ENCODE measurements at places on chromosomes 4 and X.

DNA sequence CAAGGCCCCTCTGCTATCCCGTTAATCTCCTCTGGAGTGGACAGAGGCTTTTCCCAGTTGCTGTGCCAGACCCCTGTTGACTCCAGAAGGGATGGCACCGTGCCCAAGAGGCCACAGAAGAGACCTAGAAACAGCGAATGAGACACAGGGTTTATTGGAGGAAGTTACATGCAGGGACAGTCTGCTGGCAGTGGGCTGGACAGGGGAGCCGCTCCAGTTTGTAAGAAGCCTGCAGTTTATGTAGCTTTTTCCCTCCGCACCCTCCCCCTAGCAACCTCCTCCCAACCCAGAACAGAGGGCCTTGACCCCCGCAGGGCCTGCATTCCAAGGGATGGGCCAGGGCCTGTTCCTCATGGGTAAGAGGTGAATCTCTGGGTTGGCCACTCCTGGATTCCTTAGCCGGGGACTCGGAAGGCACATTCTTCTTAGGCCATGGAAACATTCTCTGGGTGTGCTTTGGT, 216.8 kb upstream of the PSAPL1 start:
- no peak for DNase-seq

DNA sequence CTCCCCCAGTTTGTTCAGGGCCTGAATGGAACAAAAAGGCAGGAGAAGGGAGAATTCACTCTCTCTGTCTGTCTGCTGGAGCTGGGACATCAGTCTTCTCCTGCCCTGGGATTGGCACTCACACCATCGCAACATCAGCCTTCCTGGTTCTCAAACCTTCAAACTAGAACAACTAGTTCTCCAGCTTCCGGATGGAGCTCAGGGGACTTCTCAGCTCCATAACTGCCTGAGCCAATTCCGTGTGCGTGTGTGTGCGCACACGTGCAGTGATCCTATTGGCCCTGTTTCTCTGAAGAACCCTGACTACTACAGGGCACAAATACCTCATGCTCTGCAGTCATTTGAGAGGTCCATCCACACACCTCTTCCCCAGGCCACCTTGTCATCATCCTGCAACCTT, 18.7 kb upstream of the MAN2B2 start:
- DNase-seq, result peak; percentile 90

GRCh38 chrX:132442691-132443090, 46.1 kb downstream of the MBNL3 start:
- DNase-seq, result no peak

GRCh38 chr4:43014256-43014655, 121.7 kb downstream of the GRXCR1 start:
- DNase-seq, result no peak

GRCh38 chr4:70754990-70755688, 33.4 kb downstream of the RUFY3 start:
- DNase-seq, result no peak

DNA sequence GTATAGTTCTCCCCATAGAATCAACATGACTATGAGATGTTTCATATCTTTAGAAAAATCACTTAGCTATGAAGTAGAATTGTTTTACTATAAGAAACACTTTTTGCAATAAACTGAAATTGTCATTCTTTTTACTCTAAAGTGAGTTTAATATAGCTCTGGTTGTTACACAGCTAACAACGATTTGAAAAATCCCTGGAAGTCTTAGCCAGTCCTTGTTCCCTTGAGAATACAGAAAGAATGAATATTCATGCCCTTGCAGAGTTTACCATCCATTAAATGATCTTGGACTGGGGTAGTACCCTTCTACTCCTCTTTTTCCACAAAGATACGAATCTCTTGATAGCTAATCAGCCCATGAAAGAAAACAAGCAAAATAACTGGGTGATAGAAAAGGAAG, 141.8 kb downstream of the JADE1 start:
- DNase-seq, result no peak

DNA sequence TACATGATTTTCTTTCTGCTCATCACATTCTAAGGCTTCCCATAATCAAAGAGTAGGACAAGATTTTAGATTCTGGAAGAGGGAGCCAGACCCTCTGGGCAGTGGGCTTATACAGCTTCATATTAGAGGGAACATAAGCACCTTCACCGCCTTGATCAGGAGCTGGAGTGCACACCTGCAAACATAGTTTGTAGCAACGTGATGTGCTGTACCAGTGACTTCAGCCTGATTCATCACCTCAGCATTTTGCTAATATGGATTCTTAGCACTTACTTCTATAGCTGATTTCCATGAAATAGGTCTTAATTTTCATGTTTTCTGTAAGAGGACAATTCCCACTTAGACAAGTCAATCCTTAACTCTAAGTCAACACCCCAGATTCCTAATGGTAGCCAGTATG, 36.7 kb downstream of the PCDH18 start:
- no peak for DNase-seq

DNA sequence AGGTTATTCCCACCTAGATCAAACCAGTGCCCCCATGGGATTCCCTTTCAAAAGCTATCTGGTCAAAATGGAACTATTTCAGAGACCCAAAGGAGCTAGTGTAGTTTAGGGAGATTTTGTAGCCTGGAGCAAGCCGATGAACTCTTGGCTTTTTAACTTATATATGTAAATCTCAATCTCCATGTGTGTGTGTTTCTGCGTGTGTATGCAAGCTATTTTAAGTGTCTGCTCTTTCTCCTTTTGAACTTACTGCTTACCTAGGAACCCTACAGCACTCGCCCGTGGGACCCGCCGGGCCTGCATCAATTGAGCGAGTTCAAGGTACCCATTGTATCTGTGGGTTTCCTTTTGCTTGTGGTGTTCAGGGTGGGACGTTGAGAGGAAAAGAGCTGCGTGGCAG, 10.4 kb downstream of the CSTF2 start:
- DNase-seq, result no peak

DNA sequence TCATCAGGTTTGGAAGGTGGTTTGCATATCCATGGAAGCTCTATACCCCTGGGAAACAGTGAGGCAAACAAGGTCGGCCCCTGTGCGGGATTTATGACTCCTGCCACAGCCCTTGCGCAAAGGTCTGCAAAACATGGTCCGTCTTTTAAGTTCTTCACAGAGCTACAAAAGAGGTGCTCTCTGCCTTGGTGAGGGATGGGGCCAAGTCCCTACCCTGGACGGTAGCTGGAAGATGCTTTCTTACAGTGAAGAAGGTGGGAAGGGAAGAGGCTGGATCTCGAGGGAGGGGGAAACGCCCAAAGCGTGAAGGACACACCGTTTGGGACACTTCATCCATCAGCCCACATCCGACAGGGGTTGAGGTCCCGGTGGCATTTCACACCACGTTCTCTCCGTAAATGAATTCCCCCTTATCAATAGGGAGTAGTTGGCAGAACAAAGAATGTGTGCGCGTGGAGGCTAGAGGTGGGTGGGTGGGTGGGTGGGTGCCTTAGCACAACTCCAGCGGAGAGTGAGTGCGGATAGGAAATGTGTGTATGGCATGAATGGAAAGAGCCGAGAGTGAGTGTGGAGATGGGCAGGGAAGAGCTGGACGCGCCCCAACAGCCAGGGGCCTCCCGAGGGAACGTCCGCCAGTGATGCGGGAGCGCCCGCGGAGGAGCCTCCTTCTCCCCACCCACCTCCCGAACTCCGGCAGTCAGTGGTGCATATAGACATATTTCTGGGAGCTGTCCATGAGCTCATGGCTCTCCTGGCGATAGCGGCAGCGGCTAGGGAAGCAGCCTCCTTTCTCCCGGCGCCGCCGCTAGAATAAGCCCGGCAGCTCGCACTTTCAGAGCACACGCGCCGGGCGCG, 68.3 kb downstream of the LARP7 start:
- DNase-seq, result peak; percentile 40

DNA sequence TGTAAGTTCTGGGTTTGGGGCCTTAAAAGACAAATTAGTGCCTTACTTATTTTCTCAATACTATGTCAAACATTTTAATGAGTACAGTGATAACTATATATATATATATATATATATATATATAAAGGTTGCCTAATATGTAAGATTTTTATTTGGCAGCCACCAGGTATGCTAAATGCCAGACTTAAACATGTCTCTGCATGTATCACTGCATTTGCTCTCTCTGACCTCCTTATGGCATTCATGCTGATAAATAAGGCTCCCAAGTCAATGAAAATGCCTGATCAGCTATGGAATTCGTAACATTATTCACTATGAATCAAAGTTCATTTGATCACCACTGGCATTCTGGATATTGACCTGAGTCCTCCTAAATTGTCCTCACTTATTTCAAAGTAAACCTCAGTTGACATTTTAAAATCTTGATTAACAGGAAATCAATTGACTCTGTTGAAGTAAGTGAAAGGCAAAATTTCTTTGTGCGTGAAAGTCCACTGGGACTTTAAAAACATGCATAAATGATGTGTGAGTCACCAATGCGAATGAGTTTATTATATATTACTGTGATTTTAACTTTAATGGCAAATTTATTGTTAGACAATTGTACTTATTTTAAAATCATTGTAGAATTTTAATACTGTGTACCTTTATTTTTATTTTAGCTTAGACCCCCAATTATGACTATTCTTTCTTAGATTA, 29.2 kb upstream of the AREG start:
- no peak for DNase-seq

DNA sequence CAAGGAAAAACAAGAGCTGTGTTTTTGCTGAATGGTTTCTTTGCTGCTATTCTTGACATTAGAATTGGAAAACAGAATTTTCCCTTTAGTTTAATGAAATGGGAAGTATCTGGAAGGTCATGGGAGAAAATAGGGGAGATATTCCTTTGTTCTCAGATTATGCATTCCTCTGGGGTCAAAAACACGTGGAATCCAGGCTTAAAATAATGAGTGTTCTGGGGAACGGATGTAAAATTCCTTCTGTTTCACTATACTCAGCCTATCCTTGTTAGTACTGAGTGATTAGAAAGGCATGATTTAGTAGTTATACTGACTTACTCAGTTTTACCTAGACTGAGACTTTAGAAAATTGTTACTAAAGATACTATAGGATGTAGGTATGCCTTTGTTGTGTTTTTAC, 107.3 kb downstream of the ARHGAP10 start:
- DNase-seq, result no peak

- no peak for DNase-seq
These were observed 39.6 kb downstream of the BEND4 start for GRCh38 chr4:42112846-42113245.

DNA sequence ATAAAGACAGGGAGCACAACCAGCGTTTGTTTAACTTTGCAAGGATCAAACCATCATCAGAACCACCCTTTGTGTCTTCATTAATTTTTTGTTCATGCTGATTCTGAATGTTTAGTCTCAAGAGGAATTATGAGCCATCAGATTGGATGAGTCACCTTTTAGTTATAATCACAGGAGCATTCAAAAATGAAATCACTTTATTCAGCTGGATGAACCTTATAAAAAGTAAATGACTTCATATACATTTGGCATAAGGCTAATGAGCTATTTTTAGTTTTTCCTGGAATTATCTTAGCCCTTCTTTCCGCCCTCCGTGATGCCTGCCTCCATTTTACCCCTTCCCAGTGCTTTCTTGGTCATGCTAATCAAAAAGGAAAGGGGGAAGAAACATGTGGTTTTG, 103.6 kb downstream of the SORBS2 start:
- no peak for DNase-seq

DNA sequence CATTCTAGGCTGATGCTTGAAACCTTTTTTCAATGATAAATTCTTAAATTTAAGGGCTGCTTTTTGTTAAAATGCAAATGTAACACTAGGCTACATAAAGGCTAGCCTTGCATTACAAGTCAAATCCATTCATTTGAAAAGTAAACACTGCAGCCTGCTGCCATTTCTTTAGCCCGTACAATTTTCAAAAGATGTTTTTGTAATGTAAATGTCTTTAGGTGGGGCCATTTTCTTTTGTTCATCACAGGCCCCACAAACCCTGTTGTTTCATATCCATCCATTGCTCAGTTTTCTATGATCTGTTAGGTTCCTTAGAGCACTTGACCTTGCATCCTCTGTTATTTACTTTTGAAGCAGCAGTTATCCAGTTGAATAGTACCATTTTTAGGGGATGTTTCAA, 296.2 kb upstream of the AMOT start:
- DNase-seq, result no peak

DNA sequence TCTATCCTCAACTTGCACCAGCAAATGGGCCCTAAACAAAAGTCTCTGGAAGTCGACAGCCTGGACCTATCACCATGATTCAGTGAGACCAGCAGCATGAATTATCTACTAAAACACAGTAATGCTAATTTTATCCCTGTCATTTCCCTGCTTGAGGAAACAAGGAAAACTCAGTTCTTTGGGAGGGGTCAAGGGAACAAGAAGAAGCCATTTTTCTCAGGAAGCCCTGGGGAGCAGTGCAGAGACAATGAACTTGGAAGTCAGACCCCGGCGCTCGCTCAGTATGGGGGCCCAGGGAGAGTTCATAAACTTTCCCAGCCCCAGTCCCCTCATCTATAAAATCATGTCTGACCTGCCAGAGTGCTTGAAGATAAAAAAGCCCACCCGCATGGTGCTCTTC, 50.4 kb downstream of the DCTD start:
- DNase-seq, result no peak

- DNase-seq, result no peak
These were observed 41.7 kb upstream of the FAM9C start for GRCh38 chrX:13086076-13086475.
